Cardiac muscle cell (in vitro differentiated cells and primary cell): ENCODE measurements at places on chromosomes 7 and 10.

DNA sequence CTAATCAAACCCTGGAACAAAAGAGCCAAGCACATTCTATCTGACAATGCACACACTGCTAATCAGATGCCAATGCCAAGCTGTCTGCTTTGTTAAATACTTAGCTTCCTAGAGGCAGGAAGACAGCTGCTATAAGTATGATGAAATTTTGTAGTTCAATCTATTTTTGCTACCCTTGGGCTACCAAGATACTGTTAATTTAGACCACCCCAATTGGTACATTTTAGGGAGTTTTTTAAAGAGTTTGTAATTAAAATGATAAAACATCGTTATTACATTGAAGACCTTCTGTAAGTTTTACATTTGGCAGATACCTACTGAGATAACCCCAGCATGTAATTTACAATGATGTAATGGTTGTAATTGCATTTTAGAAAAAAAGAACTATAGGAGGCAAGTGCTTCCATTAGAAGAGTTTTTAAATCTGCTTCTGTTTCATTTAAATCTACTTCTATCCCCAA is 268.5 kb downstream of the ADK start:
- DNase-seq, result no peak

DNA sequence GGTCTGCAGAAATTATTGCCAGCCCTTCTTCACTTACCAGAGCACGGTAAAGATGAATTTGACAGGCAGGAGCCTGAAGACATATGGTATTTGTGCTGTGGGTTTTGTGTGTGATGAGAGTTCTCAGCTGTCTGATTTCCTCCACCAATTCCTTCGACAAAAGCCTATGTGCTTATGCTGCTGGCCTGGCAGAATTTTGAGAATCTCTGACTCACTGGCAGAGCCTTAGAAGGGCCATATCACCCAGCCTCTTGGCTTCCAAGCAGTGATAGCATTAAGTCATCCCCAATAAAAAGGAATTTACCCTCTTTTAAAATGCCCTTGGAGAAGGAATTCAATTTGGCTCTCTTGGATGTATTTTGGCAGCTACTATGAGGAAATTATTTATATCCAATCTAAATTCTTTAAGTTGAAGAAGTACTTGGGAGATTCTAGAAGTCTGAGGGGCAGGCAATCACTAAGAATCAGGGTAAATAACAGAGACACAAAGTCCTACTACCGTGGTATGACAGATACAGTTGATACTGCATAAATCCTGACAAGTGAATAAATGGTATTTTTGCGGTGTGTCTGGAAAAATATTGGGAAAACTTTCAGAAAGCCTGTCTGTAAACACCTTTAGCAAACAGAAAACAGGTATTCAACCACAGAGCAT is 68.6 kb upstream of the EFCAB10 start:
- DNase-seq, result no peak

- no peak for DNase-seq
Observed at GRCh38 chr7:1735262-1735661, 65.2 kb downstream of the ELFN1 start.

- DNase-seq, result no peak
Observed at GRCh38 chr10:119849031-119849789, 23.4 kb downstream of the MCMBP start.

- DNase-seq, result no peak
Observed at GRCh38 chr7:68438016-68438415, 1160.3 kb upstream of the AUTS2 start.

DNA sequence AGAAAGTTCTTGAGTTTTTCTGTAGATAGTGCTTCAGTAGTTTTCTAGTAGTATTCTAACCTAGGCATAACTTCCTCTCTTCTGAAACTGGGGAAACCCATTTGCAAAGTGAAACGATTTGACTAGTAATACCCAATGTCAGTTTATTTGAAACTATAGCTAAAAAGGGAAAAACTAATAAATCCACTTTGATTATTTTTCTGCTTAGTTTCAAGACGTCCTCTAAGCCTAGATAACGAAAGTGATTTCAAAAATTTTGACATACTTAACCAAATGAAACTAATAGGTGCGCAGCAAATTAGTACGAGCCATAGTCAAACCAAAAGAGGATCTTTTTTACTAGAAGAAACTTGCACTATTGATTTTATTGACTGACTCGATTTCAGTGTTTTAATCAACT is 9.8 kb upstream of the SP8 start:
- DNase-seq, result no peak
